ENCODE measurements at places on chromosomes 5 and 9.

- DNase-seq: no peak
Observed at GRCh38 chr9:137128158-137128861, 10.6 kb upstream of the GRIN1 start.

DNA sequence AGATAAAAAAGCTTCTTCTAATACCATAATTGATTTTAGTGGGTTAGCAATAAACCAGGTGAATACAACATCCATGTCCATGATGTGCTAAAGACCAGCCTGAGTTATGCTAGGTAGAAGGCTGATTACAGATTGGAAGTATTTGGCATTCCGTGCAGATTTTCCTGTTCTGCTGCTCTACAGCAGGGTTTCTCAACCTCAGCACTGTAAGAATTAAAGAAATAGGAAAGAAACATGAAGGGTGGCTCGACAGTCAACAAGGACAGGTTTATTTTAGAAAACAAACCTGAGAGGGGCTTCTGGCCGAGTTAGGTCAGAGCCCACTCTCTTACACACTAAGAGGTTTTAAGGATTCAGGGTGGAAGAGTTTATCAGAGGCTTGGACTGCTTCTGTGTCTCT is 42.3 kb downstream of the ZFAND5 start:
- DNase-seq: no peak

DNA sequence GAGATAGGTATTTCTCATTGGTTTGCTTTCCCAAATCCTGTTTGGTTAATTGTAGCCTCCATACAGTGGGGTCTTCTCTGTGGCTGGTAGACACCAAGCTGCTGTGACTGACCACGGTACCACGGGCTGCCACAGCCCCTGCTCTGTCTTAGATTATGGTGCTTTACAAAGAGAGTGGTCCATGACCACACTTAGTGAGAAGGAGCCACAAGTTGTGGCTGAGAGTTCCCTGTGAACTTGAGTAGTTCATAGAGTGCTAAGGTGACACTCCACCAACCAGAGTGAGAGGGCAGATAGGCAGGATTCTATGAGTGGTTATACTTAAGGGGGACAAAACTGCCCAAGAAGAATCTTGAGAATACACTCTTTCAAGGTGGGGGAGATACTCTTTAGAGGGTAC is 25.8 kb upstream of the ZBTB34 start:
- no peak for DNase-seq

GRCh38 chr5:149002053-149002452 is 60.8 kb downstream of the SH3TC2 start:
- DNase-seq: peak; percentile 86

- DNase-seq: no peak
Observed at GRCh38 chr5:127396490-127397155, 106.0 kb downstream of the MEGF10 start.

DNA sequence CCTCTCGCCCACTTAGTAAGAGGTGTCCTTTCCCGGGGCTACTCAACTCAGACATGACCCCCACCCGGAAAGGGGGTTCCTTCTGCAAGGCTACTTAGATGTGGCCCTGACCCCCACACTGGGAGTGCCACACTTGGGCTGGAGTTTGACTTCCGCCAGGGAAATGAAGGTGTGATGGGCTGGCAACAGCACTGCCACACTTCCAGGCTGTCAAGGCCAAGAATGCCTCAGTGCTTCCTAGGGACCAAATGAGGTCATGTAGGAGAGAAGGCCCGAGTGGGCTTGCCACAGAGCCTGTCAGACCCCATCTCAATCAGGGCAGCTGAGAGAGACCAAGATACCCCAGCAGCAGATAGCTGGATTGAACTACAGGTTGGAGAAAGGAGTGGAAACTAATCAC is 55.5 kb downstream of the DRD1 start:
- no peak for DNase-seq

GRCh38 chr5:142845402-142845921 is 75.3 kb downstream of the ARHGAP26 start:
- no peak for DNase-seq

DNA sequence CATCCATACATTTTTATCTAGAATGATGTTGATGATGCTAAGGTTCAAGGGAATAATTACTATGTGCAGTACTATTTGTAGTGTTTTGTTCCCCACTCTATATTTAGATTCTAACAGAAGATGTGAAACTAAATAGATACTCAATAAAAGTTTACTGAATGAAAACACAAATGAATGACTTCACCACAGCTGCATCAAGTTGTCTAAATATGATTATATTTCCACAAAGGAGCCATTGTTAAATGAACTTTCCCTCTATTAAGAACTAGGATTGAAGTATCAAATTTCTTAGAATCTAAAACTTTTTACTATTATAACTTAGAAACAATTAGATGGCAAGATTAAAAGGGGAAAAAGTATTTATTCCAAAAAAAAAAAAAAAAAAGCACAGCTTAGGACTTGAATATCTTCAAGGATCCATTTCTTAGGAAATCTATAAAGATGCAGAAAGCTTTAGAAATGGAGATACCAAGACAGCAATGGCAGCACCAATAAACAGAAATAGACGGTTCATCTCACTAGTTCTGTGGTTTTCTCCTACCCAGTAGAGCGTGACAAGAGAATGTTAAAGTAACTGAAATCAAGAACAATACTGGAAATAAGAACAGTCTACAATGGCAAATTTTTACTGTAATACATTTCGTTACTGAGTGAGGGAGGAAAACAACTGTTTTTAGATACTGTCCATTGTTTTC is 347.6 kb downstream of the EBF1 start:
- DNase-seq: no peak

GRCh38 chr5:146043722-146044121 is 61.7 kb downstream of the PLAC8L1 start:
- no peak for DNase-seq

DNA sequence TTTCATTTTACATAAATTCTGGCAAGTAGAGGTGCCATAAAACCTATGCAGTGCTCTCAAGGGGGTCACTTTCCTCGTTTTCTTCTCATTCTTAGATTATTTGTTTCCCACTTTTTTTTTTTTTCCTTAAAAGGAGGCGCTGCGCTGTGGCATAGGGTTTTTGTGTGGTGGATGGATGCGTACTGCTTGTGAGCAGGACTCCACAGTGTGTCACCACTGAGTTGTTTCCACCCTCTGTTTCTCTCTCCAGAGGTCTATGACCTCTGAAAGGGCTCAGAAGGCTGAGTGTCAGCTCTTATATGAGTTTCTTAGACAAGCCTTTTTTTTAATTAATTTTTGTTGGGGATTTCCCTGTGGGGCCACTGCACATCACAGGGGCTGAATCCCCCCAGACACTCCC is 13.6 kb upstream of the CLTB start:
- no peak for DNase-seq

GRCh38 chr9:5854063-5854790 is 21.3 kb upstream of the ERMP1 start:
- no peak for DNase-seq

DNA sequence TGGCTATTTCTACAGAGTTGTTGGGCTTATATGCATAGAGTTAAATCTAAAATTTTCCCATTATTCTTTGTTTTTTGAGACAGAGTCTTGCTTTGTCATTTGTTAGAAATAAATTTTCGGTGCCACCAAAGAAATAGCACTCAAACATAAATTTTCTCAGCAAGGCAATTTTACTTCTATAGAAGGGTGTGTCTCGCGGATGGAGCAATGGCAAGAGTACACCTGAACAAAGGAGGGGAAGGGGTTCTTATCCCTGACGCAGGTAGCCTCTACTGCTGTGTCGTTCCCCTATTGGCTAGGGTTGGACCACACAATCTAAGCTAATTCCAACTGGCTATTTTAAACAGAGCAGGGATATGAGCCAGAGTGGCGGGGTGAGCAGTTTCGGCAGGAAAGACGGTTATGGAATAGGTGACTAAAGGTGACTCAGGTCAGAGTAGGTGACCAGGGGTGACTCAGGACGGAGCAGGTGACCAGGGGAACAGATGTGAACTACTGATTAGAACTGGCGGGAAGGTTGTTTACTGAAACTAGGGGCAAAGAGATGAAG is 57.2 kb downstream of the C9orf85 start:
- no peak for DNase-seq

DNA sequence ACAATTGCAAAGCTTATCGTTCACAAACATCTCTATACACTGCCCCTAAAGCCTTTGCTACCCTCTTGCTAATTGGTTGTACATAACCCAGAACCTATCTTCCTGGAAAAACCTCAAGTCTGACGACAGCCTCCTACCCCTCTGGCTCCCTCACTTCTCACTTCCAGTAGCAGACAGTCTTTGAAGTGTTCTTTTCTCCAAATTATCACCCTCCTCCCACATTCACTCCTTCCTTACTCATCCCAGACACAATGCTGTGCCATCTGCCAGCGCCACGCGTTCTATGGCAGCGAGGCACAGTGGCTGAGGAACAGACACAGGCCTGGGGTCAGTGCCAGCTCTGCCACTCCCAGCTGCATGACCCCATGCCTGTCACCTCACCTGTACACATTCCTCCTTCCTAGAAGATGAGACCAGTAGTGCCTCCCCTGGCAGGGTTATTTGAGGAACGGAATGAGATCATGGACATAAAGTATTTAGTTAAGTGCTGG is 27.7 kb downstream of the CLTA start:
- DNase-seq: no peak

DNA sequence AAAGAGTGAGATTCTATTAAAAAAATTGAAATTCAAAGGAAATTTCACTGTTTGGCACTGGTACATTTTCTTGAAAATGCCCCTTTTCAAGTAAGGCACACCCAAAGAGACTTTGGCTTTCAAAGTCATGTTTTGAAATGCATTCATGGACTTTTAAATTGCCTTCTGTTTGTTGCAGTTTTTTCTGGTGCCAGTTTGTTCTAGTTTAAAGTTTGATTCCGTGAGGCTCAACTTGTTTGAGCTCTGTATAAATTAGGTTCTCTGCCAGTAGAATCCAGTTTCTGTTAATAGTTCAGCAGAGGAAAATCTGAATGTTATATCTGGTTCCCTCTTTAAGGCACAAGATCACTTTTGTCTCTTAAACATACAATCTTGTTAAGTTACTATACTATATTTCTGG is 16.4 kb downstream of the ATP6V0E1 start:
- no peak for DNase-seq

DNA sequence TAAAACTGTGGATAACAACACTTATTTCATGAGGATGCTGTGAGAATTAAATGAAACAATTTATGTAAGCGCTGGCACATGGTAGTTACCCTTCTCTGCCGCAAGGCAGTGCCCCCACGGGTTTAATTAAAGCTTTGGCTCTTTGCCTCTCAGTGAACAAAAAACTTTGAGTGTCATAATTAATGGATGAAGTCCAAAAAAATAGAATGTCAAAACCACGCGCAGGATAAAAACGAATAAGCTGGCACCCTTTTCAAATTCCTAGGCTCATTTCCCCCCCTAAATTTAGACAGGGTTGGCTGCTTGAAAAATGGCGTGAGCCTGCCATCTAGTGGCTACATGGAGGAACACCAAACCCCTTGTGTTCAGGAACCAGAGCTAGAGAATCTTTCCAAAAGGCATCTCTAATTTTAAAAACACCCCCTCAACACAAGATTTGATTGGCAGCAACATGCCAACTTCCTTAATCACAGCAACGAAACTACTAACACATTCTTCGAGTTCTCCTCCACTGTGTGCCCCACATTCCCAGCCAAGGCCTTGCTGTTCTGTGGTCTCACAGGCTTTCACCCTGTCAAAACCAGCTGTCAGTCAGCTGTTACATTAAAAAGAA is 29.0 kb upstream of the CCNG1 start:
- peak; percentile 80 for DNase-seq

DNA sequence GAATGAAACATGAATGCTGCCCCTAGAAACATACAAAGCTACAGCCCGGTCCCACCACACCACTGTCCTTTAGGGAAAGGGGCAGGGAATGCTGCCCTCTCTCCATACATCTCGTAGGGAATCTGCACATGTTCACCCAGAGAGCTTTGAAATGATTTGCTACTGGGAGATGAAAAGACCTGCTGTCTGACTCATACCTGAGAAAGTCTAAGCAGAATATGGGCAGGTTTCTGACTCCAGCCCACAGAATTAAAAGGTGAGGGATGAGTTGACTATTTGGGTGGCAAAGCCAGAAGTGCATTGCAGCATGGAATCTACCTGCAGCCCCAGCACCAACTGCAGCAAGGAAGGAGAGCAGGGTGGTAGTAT is 297.9 kb downstream of the TLE1 start:
- DNase-seq: peak; percentile 31

GRCh38 chr5:97840643-97841042 is 657.6 kb upstream of the RIOK2 start:
- no peak for DNase-seq

DNA sequence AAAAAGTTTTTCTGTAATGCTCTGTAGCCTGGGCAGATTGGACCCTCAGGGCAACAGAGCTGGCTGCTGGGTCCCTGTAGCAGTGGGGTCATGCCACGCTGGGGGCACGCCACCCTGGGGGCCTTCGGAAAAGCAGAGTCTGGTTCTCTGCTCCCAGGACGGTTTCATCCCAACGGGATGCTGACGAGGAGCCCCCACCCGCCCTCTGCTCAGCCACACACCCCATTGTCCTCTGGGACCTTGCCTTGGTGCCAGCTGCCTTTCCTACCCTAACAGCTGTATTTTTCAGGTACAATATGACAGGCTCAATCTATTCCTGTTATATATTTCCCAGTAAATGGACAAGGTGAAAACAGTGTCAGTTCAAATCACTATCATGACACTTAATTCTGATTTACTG is 29.0 kb upstream of the MVB12B start:
- DNase-seq: no peak

DNA sequence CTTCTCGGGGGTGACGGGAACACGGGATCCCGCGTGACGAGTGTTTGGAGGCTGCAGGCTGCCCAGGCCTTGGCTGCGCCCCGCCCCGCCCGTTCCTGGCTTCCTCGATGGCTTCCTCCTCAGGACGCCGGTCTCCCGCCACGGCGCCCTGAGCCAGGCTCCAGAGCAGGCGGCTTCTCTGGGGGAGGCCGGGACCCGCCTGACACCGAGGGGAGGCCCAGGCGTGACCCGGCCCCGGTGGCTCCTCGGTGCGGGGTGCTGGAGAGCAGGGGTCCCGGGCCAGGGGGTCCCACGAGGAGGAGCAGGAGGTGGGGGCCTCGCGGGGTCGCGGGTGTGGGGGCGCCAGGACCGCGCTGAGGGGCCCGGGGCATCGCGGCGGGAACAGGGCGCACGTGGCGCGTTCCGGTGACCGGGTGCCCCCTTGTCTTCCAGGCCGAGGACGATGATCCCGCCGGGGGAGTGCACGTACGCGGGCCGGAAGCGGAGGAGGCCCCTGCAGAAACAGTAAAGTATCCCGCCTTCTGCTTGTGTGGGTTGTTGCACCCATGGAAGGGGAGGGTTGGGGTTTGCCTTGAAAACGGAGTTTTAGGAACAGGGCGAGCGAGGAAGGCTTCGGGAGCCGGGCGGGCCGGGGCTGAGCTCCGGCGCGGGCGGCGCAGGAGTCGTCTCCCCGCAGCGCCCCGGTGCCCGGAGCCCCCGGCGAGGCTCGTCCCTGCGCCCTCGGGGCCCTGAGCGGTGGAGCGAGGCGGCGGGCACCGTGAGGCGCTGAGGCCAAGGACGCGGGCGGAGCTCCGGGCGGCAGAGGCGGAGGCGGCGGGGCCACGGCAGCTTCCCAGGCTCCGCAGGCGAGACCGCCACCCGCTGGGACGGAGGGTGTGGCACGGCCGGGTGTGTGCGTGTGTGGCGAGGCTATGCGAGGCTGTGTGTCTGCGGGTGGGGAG is 22.2 kb downstream of the AHRR start:
- DNase-seq: peak; percentile 62

All from RWPE1 (cell line).